ENCODE measurements at places on chromosomes 4 and X. TPM values are rescaled to one million over a fixed set of nuclear protein-coding genes. Genes with fewer than 3 reads are reported as not detected.

SLITRK4 gene
- polyA plus RNA-seq = 27.6 TPM

- peak; percentile 83 for DNase-seq
Observed at GRCh38 chrX:69158166-69158980, 6.9 kb downstream of the PJA1 start.

- DNase-seq = no peak
Observed at GRCh38 chrX:120559804-120560203, 958 bp downstream of the CUL4B start.

GRCh38 chrX:1536712-1537030, 314 bp downstream of the P2RY8 start:
- no peak for DNase-seq

GRCh38 chrX:12366440-12366839, 228.2 kb downstream of the FRMPD4 start:
- no peak for DNase-seq

DNA sequence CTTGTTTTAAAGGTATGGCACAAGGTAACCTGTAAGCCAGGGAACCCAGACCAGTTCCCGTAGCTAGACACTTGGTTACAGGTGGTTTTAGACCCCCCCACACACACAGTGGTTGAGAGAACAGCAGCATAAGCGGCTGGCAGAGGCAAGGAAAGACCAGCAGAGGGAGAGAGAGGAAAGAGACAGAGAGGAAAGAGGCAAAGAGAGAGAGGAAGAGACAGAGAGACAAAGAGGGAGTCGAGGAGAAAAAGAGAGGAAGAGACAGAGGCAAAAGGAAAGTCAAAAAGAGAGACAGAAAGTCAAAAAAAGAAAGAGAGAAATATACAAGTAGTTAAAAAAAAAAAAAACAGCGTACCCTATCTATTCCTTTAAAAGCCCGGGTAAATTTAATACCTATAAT, 19.5 kb upstream of the PCSK1N start:
- no peak for DNase-seq
